IPS DF 6.9 (cell line): ENCODE measurements at places on chromosomes 5 and 9.

GRCh38 chr9:71821405-71821804 is 53.1 kb upstream of the CEMIP2 start:
- DNase-seq = no peak

DNA sequence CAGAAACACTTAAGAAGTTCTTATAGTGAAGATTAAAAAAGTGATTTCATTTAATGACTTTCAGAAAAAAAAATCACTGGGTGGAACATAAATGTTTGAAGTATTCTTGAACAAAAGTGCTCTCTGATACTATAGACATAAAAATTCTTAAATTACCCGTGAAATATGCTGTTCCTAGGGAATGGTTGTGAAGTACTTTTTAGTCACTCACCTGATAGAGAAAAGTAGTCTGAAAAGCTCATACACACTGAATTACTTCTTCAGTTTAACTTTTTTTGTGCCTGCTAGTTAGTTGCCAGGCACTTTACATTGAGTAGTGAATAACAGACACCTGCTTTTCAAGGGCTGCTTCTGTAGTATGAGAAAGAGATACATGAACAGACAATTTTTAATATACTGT is 78.0 kb downstream of the SH3GL2 start:
- no peak for DNase-seq

DNA sequence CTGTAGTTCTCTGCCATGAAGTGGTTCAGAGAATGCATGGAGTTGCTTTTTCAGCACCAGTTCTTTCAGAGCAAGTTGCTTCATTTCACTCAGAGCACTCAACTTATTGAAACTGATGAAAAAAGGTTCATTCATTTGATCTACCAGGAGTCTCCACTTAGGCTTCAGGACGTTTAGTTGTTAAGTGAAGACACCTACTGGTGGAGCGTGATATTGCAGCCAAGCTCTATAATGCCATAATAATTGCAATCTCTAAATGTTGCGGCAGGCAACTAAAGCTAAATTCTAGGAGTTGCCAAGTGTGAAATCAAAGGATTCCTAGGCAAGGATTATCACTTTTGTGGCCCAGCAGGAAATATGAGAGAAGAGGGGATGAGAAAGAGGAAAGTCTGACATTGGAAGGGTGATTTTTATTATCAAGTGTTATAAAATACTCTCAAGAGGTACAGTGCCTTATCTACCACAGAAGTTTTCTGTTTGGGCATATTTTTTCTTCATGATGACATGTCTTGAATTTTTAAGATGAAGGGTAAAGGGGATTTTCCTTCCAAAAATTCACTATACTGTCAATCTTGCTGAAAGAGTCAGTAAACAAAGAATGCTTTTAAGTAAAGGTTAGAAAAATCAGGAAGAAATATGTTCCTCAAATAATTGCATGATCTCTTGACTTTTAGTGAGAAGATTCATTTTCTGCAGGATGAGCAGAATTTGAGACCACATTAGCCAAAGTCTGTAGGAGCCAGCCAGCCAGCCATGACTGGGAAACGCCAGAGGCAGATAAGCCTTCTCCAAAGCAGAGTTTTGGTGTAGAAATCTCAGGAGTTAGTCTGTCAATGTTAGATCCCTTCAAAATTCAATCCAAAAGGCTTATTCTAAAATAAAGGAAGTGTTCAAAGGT is 83.4 kb downstream of the SH3PXD2B start:
- peak; percentile 54 for DNase-seq

GRCh38 chr9:99118782-99119466 is 14.0 kb downstream of the TGFBR1 start:
- DNase-seq = no peak

DNA sequence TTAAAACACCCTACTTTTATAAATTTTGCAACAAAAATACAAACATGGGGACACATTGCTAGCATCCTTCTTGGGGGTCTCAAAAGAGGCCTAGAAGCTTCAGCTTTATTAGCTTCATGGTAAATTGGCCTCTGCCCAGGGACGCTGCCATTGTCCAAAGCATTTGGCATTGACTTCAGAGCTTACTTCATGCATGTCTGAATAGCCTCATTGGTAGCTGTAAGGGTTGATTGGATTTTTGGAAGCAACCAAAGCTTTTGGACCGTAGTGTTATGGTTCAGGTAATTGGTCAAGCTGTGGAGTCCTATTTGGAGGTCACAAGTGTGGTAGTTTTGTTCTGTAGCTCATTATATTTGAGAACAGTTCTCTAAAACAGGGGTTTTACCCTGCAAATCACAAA is 411.7 kb upstream of the SLC24A2 start:
- DNase-seq = no peak

DNA sequence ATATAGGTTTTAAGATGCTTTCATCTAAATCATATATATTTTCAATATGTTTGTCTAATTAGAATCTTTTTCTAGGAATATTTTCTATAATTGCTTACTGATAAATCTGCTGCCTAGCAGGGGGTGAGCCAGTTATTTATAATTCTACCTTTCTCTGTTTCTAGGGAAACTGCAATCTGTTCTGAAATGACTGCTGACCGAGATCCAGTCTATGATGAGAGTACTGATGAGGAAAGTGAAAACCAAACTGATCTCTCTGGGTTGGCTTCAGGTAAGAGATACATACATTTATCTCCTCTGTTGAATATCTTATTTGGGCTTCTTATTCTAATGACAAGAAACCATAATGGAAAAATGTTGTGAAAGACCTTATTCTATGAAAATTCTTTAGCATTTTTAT is 127.3 kb downstream of the XRCC4 start:
- DNase-seq = no peak

DNA sequence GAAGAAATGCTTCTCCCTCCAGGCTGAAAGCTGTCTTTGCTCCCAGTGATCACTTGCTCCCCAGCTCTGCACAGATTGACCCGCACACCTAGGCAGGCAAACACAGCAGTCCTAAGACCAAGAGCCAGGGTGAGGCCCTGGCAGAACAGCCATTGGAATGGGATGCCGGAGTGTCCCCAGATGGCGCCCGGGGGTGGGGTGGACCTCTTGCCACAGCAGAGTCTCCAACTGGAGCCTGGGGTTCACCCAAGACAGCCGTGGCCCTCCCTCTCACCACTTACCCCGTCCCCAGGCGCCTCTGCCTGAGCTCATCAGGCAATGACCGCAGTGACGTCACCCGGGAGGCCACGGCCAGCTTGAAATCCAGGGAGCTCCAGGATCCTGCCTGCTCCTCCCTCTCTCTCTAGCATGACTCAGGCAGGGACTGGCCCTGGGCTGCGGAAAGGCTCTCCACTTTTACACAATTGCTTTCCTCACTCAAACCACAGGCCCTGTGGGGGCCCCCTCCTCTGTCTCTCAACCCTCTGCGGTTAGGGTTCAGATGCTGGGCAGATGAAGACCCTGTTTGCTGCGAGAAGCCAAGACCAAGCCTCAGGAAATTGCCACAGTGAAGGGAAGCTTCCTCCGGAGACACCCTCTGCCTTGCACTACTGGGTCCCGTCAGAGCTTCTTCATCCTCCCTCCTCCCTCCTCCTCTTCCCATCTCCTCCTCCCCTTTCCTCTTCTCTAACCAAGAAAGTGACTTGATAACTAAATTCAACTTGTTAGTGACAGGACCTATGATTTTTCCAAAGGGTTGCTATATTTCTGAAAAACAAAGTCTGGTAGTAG is 24.3 kb upstream of the PTGES start:
- DNase-seq = no peak

DNA sequence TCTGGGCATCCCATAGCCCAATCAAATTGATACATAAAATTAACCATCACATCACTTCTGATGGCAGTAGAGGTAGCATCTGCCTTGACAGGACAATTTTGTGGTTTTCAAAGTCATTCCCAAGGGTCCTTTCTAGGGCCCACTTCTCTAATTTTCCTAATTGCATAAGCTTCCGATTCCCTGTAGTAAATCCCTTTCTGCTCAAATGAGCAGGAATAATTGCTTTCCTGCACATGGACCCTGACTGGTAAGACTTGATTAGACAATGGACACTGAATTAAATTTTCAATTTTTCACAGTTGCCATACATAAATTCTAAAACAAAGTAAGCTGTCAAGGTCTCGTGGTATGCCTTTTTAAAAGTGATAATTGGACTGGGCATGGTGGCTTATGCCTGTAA is 22.0 kb upstream of the IL17B start:
- DNase-seq = no peak

DNA sequence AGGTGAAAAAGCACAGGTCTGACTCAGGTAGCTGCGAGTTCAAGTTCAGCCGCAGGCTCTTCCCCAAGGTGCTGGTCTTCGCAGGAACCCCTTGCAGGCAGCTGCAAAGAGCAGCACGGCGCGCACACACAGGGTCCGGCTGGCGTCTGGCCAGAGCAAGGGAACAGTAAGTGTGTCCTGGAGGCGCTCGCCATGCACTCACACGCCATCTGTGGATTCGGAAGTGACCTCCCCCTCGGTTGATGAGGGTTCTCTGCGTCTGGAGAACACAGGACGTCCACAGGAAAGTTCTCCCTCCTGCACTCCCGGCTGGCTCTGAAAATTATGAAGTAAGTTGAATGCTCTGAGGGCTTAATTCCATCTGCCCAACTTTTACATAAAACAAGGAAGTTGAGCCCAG is 14.0 kb upstream of the EGFL7 start:
- no peak for DNase-seq

DNA sequence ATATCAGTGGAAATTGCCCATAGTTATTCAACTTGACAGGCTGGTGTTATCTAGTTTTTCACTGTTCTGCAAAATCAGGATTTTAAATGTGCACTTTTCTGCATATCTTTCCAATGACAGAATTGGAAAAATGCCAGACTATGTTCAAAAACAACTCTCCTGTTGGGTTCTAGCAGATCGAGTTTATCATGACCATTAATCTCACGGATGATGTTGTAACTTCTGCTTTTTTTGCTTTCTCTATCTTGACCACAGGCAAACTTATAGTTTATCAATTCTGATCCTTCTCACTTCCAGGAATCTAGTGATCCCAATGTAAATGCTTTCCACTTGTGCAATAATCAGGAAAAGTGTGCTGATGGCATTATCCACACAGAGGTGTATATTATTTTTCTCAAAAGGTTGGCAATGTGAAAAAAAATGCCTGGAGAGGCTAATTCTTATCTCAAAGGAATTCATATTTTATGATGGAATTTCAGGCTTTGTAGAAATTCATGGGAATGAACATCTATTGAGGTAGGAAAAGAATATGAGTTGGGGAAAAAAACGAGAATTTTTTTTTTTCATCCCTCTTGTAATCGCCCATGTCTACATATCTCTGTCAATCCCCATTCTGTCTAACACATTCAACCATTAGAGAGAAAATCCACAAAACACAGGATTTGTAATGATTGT is 73.6 kb upstream of the DAB2 start:
- no peak for DNase-seq

- no peak for DNase-seq
Measured at GRCh38 chr9:82090046-82090445, 101.5 kb downstream of the SPATA31D1 start.

DNA sequence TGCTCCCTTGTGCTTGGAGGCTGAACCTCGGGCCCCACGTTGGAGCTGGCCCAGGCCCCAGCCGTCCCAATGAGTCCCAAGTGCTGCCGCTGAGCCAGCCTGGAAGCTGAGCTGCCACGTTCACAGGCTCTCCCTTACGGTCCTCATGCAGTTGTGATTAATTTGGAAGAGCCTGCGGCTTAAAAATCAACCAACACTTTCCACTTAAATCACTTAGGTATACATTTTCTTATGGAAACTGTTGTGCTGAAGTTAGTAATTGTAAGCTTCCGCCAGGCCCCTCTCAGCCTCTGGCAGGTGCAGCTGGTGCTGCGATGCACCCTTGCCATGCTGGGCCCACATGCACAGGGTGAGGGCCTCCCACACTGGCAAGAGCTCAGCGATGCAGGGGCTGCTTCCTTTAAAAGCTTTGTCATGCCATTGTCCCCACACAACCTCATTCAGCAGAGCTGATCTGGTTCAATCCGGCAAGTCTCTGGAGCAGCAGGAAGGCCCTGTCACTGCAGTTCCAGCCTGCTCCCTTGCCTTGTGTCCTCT is 61.0 kb downstream of the IPPK start:
- DNase-seq = no peak

GRCh38 chr5:117680426-117680825 is 1105.8 kb upstream of the SEMA6A start:
- DNase-seq = no peak

DNA sequence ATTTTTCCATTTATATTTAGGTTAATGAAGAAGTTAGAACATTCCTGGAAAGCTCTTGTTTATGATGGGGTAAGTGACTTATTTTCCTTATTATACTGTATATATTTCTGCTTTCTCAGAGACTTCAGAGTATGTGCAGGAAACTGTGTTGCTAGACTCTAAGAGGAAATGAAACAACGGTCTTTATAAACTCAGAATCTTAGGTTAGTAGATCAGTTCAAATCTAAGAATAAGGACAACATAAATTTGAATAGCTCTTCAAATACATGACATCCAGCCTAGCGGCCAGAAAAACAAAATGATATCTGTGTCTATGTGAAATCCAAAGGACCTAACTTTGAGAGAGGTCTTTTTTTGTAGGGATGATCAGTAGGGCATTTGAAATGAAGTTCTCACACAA is 94.3 kb downstream of the PRKACG start:
- no peak for DNase-seq

- DNase-seq = no peak
Measured at GRCh38 chr5:135508496-135509005, 27.2 kb downstream of the NEUROG1 start.

DNA sequence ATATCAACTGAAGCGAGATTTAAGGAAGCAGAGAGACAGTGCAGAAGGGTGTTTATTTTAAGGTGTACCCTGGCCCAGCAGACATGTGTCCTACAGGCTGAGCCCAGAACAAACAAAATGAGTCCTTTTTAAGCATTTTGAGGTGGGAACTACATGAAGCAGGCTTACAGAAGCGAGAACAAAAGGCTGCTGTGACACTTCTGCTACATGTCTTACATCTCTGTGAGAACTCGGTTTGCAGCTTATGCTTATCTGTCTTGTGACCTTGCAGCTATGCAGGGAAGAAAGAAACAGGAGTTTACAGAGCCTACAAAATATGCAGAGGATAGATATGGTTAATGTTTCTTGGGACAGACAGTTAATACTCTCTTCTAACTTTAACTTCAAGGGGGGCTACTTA is 295.9 kb downstream of the CEMIP2 start:
- no peak for DNase-seq

DNA sequence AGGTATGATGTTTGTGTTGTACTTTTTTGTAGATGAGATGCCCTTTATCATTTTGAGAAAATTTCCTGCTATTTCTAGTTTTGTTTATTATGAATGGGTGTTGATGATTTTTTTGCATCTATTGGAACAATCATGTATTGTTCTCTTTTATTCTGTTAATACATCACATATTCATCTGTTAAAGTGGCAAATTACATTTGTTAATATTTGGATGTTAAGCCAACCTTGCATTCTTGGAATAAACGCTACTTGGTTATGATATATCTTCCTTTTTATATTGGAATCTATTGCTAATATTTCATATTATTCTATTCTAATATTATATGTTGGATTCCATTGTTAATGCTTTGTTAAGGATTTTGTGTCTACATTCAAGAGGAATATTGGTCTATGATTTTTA is 24.6 kb upstream of the BNIP1 start:
- no peak for DNase-seq

- DNase-seq = no peak
Measured at GRCh38 chr9:121206516-121207370, 5.1 kb upstream of the RAB14 start.

- no peak for DNase-seq
Measured at GRCh38 chr9:77841739-77842386, 189.7 kb downstream of the GNAQ start.
